Activated T-cell treated with anti-CD3 and anti-CD28 coated beads, Interleukin-2, amount 50 U/mL, for 48 hours (primary cell): ENCODE measurements at places on chromosomes 7 and 10.
A peak's percentile ranks its signal among the peaks of the same experiment; 100 is the strongest.

DNA sequence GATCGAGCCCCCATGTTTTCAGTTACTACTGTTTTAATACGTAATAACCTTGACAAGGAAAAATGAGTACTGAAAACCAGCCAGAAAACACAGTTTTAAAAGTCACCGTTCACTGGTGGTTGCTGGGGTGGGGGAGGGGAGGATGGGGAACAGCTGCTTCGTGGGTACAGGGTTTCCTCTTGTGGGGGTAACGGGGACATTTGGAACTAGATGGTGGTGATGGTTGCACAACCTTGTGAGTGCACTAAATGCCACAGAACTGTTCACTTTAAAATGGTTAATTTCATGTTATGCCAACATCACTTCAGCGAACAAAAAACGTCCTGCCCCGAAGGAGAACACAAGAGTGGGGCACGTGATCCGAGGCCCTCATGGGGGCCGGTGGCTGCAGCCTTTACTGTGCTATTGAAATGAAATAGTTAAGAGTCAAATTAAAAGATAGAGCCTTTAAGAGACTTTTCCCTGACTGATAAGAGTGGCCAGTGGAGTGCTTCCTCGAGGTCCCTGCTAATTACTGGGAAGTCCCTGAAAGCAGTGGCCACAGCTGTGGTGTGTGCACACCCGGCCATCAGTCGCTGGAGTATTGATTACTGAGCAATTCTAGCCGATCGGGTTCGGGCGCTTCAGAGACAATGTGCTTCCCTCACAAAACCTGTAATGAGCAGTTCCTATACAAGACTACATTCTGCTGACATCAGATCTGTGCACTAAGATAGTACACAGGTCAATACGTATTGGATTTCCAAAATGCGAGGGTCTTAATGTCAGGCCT lies 80.3 kb downstream of the EBF3 start:
- no peak for DNase-seq

- no peak for DNase-seq
Observed at GRCh38 chr10:521261-522250, 167.9 kb downstream of the DIP2C start.

DNA sequence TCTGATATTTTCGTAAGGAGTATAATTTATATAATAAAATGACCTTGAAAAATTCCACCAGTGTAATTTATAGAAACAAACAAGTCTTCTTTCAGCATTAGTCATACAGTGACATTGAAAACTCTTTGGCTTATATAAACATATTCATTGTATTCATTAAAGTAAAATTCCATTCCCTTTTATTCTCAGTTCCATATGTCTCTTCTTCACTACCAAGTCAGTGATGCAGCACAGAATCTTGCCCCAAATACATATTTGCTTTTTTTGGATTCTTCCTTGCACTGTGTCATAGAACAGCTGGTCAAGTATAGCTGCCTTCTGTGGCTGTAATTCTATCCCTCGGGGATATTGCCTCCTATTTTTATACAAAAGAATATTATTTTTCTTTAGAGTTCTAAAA lies 884.5 kb upstream of the POT1 start:
- no peak for DNase-seq

GRCh38 chr7:98312201-98312600 lies 30.7 kb downstream of the BRI3 start:
- no peak for DNase-seq

DNA sequence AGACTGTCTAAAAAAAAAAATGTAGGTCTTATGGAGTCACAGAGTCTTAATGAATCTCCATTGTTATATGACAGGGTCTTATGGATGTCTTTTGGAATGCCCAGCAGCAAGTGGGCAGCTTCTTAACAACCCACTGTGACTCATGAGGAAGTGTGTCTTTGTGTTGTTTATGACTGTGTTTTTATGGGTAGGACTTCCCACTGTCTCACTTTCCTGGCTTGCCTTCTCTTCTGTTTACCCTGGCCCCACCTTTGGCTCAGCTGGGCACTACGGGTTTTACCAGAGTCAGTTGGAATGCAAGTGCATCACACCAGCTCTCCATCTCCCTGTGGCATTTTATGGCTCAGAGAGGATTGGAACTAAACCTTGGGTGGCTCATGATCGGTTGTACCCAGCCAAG lies 580.5 kb downstream of the AUTS2 start:
- DNase-seq, result no peak

- no peak for DNase-seq
Observed at GRCh38 chr7:27751888-27752660, 12.1 kb downstream of the TAX1BP1 start.

DNA sequence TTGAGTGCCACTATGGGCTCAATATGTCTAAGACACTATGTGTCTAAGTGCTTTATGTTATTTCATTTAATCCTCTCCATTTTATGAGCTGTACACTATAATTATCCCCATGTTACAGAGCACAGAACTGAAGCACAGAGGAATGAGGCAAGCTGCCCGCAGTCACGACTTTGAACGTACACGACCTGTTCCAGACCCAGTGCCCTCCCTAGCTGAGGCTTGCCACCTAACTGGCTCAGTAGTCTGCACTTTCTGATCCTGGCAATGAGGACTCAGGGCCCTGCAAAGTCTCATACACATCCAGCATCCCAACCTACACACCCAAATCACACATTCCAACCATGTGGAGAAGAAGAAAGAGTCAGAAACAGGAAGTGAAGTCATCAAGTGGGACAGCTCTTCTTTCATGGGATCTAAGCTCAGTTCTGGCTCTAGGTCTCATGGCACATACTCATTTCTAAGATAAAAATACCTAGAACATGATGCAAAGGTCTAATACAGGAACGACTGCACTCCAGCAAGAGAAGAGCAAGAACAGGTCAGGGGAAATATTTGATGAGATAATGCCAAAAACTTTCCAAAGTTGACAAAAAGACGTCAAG lies 42.4 kb upstream of the DDC start:
- DNase-seq, result no peak

- no peak for DNase-seq
Observed at GRCh38 chr7:81776948-81777630, 7.2 kb upstream of the HGF start.

GRCh38 chr7:155846936-155847335 lies 34.7 kb upstream of the SHH start:
- no peak for DNase-seq

DNA sequence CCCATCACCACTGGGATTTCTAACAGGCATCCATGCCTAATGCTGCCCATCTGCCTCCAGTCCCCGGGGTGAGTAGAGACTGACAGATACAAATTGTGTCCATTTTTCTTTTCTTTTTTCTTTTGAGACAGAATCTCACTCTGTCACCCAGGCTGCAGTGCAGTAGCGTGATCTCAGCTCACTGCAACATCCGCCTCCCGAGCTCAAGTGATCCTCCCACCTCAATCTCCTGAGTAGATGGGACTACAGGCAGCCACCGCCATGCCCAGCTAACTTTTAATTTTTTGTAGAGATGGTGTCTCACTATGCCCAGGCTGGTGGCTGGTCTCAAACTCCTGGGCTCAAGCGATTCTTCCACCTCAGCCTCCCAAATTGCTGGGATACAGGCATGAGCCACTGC lies 7.6 kb upstream of the CPN1 start:
- no peak for DNase-seq

DNA sequence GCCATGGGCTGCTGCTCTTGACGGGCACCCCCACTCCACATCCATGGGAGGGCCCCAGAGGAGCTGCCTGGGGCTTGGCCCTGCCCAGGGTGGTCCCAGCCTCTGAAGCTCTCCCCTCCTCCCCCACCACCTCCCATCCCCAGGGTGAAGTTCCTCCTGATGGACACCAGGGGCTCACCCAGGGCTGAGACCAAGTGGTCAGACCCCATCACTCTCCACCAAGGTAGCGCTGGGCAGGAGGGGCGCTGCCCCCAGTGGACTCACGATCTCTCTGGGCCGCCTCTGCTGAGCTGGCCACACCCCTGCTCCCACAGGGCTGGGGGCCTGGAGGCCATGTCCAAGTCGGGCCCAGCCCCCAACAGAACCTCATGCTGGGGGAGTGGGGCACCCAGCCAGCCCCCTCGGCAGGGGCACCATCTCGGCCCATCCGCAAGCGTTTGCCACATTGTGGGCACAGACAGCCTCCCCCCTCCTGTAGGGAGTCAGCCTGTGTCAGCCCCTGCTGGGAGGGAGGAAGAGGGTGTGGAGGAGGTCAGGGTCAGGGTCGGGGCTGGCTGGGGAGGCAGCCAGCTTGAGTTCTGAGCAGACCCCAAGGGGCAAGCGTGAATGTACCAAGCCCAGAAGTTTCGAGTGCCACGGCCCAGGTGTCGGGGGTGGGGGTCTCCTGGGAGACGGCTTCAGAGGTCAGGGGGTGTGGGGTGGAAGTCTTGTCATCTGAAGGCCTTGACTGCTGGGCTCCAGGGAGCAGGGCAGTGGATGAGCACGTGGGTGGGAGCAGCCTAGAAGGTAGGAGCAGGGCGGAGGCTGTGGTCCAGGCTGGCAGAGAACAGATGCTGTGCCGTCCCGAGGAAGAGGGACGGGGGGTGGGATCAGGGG lies 2.8 kb downstream of the UPK3B start:
- DNase-seq, result peak; percentile 17

DNA sequence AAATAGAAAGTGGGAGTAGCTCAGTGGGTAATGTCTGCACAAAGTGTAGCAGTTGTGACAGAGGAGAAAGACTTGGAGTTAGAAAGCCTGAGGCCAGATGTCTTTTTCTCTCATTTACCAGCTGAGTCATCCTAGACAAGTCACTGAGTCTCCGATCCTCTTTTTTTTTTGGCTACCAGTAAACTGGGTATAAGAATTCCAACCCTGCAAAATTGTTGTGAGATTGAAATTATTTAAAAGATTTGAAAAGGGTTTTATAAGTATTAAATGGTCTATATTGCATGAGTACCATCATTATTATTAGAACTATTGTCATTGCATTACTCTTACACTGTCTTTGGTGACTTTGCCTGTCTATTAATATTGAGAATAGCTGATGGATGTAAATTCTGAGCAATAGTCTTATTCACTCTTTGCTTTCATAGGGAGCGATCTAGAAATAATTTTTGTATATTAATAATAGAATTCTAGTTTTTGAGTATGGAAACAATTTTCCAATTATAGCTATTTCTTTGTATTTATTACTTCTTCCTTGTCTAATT lies 74.0 kb downstream of the ARID5B start:
- DNase-seq, result no peak
